ENCODE measurements at places on chromosomes 3 and 15.

DNA sequence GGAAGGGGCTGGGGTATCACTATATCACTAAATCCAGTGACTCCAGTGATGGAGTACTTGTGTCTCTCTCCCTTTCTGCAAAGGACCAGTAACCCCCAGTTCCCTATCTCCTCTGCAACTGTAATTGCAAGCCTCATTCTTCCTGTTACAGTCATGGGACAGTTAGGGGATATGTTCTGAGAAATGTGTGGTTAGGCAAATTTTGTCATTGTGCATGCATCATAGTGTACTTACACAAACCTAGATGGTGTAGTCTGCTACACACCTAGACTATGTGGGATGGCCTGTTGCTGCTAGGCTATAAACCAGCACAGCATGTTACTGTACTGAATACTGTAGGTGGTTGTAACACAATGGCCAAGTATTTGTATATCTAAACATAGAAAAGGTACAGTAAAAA is 2.2 kb downstream of the VPS8 start:
- DNase-seq, result no peak

DNA sequence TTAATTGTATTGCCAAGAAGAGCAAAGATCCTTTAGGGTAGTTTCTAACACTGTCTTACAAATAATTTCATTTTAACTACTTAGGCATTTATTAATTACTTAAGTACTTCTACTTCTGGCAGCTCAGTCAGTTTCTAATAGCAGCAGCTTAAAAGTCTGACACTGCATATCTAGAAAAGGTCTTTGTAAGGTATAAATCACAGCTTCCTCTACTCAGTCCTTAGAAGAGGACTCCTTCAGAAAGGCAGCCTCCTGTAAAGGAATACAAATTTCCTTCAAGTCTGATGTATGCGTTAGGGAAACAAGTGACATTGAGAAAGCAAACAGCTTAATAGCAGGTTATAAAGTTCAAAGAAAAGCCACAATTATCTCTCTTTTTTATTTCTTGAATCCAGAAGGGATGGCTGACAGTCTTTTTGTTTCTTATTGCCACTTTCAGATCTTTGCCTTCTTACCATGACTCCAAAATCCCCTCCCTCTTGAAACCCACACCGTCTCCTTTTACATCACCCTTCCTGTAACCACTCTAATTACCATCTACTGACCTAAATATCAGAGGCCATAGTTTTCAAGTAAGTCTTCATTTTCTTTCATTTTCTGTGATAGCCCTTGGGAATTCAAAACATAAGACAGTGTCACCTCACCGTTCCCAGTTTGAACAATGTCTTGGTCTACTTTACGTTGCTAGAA is 109.5 kb downstream of the CGGBP1 start:
- no peak for DNase-seq

- DNase-seq, result no peak
Observed at GRCh38 chr3:62567097-62568021, 194.0 kb upstream of the FEZF2 start.

DNA sequence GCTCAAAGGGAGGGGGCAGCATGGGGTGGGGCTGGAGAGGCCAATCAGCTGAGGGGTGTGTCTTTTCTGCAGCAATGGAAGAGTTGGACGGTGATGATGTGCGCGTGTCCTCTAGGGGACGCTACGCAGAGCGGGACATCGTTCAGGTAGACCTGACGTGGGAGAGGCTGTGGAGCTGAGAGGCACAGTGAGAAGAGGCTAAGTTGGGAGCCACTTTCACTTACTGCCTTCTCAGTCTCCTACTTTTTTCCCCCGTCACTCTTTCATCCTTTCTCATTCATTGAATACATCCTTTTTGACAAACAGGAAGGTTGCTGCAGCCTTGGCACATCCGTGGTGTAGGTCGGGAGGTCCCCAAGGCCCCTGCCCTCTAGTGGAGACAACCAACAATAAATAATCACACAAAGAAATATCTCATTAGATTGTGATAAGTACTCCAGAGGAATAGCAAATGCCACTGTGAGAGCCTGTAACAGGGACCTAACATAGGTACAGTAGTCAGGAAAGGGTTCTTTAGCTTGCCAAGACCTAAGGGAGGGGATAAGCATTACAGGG is 4.4 kb upstream of the BRPF1 start:
- DNase-seq, result peak; percentile 73
